ENCODE measurements at places on chromosomes 13 and 19.

GRCh38 chr13:98512774-98513665 is 63.9 kb downstream of the STK24 start:
- no peak for DNase-seq

GRCh38 chr13:23715092-23715761 is 145.0 kb downstream of the TNFRSF19 start:
- DNase-seq: no peak

GRCh38 chr19:35908973-35909683 is 1.0 kb upstream of the TYROBP start:
- no peak for DNase-seq

DNA sequence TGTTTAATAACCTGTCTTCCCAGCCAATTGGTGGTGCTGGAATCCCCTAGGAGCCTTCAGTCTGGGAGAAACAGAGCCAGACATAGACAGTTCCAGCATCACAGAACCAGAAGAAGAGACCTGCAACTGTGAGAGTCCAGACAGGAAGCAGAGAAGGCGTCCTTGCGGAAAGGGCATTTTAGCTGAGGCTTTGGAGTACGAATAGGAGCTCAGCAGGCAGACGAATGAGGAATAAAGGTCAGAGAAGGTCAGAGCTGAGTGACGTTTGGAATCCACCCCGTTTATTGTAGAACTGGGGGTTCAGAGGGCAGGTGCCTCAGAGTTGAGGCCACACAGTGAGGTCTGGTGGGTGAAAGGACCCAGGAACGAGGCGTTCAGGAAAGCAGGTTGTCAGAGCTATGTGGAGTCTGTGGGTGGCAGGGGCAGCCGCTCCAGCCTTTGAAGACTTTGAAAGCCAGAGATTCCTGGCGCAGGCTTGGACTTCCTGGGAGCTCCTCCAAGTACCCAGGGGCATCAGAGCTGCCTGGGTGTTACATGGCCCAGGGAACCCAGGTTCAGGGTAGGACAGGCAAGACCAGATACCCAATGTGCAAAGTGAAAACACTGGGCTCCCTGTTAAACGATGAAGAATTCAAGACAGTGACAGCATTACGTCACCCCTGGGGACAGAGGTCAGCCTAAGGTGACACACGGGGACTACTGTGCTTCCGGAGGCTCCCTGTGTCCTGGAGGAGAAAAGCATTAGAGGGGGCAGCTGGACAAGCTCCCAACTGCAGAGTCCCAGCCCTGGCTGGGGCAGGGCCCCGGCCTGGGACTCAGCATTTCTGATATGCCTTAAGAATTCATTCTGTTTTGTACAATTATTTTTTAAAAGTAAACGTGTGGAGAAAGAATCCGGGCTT is 5.5 kb downstream of the ARRDC2 start:
- DNase-seq: no peak

GRCh38 chr19:30227661-30228112 is 144.5 kb upstream of the ZNF536 start:
- DNase-seq: no peak

- no peak for DNase-seq
Observed at GRCh38 chr19:5893907-5894703, 9.5 kb downstream of the NDUFA11 start.

DNA sequence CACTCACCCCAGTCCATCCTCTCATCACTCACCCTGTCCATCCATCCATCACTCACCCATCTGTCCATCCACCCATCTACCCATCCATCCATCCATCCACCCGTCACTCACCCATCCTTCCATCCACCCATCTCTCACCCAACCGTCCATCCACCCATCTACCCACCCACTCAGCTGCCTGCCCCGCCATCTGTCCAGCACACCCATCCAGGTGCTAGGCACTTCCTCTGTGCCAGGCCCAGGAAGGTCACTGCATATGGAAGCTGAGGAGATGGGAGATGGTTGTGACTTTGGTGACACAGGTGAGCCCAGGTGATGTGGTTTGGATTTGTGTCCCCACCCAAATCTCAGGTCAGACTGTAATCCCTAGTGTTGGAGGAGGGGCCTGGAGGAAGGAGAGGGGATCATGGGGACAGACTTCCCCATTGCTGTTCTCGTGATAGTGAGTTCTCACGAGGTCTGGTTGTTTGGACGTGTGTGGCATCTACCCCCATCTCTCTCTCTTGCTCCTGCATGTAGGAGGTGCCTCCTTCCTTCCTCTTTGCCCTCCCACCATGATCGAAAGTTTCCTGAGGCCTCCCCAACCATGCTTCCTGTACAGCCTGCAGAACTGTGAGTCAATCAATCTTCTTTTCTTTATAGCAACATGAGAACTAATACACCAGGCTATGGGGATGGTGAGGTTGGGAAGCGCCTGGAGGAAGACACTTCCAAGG is 15.9 kb upstream of the C13orf46 start:
- no peak for DNase-seq

DNA sequence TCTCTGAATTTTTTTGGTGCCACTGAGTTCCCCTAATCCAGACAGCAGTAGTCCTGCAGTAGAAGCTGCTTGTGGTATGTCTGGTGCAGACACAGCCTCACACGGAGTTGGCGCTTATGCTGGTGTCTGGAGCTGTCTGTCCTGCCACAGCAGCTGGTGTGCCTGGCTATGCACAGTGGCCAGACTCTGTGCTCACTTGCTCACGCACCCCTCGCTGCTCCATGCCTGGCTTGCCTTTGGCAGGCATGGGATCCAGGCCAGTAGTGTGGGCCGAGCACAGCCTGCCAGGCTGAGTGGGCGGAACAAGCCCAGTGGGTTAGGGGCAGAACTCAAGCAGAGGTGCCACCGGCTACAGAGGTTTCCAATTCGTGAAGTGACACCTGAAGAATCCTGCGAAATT is 845.9 kb upstream of the PCDH9 start:
- no peak for DNase-seq

- DNase-seq: no peak
Observed at GRCh38 chr19:39749981-39750380, 12.2 kb upstream of the CLC start.

DNA sequence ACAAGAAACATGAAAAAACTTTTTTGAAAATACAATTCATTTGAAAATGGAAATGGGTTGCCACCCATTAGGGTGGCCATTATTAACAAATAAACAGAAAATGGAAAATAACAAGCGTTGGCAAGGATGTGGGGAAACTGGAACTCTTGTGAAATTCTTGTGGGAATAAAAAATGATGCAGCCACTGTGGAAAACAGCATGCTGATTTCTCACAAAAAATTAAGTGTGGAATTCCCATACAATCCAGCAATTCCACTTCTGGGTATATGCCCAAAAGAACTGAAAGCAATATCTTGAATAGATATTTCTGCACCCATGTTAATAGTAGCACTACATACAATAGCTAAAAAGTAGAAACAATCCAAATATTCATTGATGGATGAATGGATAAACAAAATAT is 165.2 kb downstream of the DCLK1 start:
- no peak for DNase-seq

DNA sequence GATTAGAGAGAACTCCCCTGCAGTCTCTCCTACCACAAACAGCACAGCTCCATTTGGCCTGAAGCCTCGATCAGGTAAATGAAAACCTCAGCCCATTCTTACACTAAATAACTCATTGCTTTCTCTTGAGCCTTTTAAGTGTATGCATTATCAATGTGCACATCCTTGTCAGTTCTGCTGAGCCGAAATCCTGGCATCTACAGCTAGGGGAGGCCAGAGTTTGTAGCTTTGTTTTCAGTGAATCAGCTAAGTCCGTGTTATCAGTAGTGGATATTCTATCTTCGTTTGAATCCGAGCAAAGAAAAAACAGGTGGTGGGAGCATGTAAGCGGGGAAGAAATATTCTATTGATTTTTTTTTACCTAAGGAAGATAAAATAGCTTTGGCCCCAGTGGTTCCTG is 84.4 kb downstream of the ESD start:
- no peak for DNase-seq

All from cortex of kidney (tissue), 1 donor.